Bone marrow (tissue), 2 donors: ENCODE measurements at places on chromosomes 13 and 19.
A peak's percentile ranks its signal among the peaks of the same experiment; 100 is the strongest.

- no peak for DNase-seq
Observed at GRCh38 chr13:99390601-99391000, 83.4 kb upstream of the GPR183 start.

DNA sequence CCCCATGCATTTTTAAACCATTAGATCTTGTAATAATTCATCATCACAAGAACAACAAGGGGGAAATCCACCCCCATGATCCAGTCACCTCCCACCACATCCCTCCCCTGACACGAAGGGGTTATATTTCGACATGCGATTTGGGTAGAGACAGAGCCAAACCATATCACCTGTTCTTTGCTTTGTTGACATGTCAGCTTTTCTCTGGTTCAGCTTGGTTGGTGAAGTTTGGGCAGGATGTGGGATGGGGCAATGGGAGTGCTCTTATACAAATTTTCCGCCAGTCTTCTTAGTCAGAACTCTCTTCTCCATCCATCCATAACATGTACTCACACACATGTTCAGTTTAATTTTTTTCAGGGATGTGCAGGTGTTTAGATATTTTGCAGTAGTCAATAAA is 12.9 kb downstream of the TPP2 start:
- no peak for DNase-seq

DNA sequence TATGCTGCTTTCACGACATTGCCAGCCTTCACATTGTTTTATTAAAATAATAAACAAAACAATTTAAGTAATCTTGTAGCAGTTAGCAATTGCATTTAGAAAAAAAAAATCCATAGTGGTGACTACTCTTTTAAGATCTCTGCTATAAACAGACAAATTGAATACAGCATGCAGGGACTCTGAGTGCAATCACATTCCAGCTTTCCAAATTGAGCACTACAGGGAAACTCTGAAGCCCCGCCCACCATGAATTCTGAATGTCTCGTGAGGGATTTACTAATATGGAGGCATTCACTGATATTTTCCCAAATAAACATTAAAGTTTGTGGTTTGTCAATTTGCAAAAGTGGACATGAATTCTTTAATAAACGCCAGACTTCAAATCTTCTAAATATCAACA is 698.8 kb downstream of the LIG4 start:
- no peak for DNase-seq

DNA sequence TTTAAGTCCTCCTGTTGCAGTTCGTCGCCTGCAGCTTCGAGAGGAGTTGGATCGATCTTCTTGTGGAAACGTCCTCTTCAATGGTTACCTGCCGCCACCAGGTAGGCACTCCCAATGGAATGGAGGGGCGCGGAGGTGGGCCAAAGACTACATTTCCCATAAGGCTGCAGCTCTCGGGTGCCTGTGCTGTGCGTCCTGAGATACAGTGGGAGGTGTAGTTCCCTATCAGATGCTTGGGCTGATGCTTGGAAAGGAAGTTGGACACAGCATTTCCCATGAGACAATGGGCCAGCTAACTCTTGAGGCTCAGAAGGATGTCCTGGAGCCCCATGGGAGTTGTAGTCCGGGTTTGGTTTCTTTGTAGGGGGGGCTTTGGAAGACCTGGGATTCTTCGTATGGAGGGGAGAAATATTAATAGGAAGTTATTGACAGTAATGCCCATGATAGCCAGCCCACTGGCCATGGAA is 1.8 kb downstream of the SHKBP1 start:
- no peak for DNase-seq

DNA sequence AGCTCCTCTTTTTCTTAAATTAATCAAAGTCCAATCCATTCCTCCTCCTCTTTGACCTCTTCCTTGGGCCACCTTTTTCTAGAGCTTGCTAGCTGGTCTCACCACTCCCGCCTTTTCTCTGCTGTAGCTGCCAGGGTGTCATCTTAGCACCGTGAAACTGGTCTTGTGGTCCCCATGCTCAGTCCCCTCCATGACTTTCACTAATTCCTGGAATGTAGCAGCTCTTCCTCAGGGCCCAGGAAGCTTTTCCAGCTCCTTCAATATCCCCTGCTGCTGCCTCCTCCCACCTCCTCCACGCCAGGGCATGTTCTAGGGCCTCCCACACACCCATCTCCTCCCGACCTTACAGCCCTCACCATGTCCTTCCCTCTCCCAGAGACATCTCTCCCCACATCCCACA is 222.2 kb downstream of the MYO16 start:
- no peak for DNase-seq

- DNase-seq = no peak
Observed at GRCh38 chr19:6745965-6746364, 6.5 kb downstream of the TRIP10 start.

GRCh38 chr13:84086847-84087162 is 204.5 kb upstream of the SLITRK1 start:
- no peak for DNase-seq

- DNase-seq = no peak
Observed at GRCh38 chr13:61192826-61193225, 222.8 kb downstream of the PCDH20 start.

DNA sequence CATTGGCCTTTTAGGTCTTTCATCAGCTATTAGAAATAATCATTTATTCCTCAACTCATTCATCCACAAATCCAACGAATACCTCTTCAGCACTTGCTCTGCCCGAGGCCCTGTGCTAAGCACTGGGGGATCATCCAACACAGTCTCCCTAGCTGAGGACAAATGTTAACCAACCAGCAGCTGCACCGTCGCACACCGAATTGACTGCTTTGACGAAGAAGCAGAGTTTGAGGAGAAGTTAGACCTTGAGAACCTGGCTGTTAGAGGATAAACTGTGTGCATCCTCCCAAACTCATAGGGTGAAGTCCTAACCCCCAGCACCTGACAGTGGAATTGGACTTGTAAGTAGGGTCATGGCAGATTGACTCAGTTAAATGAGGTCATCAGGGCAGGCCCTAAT is 170.9 kb downstream of the USP12 start:
- DNase-seq = no peak

GRCh38 chr13:51153527-51153926 is 42.5 kb upstream of the C13orf42 start:
- DNase-seq = no peak

GRCh38 chr19:28985201-28985600 is 227.8 kb downstream of the UQCRFS1 start:
- no peak for DNase-seq

DNA sequence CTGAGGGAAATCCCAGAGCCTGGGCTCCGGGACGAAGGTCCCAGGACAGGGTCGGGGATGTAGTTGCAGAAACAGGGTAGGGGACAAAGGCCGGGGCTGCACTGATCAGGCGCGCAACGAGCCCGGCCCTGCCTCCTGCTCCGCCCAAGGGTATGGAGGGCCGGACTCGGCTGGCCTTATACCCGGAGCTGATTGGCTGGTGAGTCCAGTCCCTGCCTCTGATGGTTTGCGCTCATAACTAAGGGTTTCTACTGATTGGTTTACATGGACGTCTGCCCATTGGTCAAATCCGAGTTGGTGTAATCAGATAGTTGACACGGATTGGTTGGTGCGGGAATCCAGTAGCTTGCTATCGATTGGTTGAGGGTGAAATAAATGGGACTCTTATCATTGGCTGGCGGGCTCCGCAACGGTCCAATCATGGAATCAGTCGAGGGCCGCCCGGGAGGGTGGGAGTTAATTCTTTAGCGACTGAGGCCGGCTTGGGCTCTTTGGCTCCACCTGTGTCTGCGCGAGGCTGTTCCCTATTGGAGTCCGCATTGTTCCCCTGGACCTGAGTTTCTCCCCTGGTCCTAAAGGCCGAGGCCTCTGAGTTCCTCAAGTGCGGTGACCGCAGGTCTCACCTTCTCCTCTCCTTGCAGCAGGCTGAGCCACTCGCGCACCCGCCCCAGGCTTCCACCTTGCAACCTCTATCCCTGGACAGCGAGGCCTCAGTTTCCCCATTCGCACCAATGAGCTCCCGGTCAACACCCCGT is 570 bp upstream of the MPND start:
- peak; percentile 89 for DNase-seq

- DNase-seq = no peak
Observed at GRCh38 chr13:74093691-74094090, 40.5 kb downstream of the KLF12 start.

GRCh38 chr13:23020246-23020843 is 160.4 kb upstream of the SGCG start:
- DNase-seq = no peak

- no peak for DNase-seq
Observed at GRCh38 chr13:71625694-71626093, 241.3 kb downstream of the DACH1 start.

DNA sequence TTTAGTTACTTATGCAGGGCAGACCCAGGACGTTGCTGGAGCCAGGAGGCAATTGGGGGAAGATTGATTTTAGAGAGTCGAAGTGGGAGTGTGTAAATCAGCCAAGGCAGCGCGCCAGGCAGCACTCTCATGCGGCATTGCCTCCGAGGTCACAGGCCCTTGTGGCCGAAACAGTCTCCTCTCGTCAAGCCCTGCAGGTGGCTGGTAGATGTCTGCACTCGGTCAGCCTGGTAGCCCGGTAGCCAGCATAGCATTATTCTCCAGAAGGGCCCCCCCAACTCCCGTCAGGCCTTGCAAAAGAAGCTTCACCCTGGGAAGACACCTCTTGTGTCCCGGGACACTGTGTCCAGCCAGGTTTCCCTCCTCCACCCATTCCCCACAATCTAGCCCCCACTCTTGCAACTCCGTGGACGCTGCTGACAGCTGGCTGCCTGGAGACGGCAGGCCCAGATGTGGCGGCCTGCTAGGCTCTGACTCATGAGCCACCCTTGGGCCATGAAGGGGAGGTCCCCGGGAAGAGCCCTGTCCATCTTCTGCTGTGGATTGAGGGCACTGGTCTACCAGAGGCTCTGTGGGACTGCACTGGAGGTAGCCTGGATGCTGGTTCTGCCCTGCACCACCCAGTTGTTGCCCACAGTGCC is 2.6 kb upstream of the PEPD start:
- DNase-seq = no peak

DNA sequence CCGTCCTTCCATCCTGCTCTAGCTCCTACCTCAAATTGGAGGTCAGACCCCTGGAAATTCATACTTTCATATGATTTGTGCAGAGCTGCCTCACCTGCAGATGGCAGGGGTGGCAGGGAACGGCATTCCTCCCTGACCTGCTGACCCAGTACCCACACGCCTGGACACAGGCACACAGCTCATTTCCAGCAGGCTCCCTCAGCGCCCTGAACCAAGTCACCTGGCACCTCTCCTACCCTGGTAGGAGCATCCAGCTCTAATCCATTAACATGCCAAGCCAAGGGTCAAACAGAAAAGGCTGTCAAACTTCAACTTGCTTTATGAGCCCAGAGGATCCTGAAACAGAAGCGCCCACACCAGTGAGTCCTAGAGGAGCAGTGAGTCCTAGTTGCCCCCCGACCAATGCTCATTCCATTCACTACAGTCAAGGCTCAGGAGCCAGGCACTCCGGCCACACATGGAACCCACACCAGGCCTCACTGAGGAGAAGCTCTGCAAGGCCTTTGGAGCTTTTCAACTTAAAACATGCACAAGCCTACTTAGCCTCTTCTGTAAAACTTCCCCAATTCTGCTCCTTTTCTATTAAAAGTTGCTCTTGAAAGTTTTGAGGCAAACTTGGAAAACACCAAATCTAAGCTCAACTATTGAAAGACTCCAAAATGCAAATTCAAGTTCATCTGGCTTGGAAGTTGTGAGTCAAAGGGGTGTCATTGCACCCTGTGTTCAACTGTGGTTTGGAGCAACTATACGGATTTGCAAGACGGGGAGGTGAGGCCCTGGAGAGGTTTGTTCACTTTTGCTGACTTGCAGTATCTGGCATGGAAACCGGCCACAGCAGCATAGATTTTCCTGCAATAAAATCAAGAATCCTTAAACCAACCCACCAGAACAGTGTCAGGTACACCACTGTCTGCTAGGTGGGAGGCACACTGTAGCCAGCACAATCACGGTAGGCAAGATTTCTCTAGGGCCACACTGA is 96.7 kb downstream of the CRYL1 start:
- DNase-seq = no peak

- DNase-seq = no peak
Observed at GRCh38 chr19:56525214-56525860, 13.4 kb upstream of the ZFP28 start.
